NCI-H187 treated with DMSO at 0.1 percent for 48 hours (cell line): ENCODE measurements at places on chromosomes 11 and 22.

DNA sequence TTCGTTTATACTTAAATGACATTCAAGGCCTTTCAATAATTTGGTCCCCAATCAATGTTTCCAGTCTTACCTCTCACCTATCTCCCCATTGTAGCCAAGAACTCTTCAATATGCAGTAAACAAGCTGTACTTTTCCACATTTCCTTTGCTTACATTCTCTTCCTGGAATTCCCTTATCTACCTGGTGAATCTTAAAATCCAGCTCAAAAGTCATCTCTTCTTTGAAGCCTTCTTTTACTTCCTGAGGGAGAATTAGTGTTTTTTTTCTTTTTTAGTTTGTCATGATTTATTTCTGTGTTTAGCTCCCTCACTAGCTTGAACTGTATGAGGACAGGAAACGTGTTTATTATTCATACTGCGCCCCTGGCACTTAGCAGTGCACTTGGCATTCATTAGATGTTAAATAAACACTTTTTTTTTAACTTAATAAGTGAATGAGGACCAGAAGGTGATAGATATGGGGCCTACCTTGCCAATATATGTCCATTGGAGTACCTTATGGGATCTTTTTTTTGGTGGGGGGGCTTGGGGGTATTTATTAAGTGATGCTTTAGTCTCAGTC, 4.9 kb upstream of the PTS start:
- DNase-seq = no peak

DNA sequence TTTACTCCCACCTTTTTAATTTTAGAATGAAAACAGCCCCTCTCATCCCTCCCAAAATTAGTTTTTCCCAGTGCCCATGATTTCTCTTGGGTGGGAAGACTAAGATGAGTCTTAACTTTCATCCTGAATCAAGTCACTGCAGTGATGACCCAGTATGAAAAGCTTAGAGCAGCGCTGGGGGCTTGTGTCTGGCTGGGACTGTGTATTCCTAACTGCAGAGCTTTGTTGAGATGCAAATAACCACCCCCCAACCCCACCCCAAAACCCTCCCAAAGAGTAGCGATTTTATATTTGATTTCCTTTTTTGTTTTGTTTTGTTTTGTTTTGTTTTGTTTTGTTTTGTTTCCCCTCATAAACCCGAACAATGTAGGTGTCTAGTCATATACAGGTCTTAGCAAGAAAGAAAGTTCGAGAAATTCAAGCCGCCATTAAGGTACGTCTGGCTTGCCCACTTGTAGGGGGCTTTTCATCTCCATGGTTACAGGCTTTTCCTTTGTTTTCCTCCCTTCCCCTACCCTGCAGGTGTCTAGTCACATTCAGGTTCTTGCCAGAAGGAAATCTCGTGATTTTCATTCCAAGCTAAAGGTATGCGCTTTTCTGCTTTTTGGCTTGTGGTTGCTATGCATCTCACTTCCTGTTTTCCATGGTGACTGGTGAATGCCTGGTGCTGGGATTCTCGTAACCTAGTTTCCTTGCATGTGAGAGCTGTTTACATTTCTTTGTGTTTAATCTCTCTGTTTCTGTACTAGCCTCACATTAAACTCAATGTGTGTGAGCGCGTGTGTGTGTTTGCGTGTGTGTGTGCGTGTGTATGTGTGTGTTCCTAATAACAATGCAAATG, 144.6 kb upstream of the RASSF10 start:
- no peak for DNase-seq

- DNase-seq = no peak
These were observed 7.6 kb downstream of the APOBEC3A start for GRCh38 chr22:38964989-38965388.

- DNase-seq = no peak
These were observed 480 bp upstream of the MTMR2 start for GRCh38 chr11:95924414-95924760.

DNA sequence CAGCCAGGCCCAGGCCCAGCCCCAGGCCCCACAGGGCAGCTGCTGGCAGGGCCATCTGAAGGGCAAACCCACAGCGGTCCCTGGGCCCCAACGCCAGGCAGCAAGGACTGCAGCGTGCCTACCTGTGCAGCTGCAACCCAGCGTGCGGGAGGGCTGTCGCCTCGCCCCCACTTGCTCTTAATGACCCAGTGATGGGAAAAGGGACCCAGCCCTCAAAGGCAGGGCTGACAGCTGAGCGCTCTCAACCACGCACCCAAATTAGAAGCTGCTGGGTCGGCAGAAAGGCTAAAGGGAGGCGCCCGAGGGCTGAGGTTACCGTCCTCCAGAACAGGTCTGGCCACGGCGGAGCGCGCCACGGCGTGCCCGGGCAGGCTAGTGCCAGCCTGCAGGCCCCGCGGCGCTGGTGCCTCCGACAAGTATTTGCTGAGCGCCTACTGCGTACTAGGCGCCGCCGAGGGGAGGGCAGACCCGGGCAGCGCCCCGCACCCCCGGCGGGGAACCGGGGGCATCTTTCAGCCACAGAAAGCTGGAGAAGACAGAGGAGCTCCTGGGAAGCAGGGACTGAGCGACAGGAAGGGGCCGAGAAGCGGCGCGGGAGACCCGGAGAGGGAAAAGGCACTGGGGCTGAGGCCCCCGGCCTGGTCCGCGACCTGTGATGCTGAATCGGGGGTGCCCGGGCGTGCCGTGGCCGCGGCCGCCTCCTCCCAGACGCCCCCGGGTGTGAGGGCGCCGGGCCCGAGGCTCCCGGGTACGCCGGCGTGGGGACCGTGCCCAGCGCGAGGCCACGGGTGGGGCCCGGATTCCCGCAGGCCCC, 773 bp downstream of the HRAS start:
- DNase-seq = no peak

DNA sequence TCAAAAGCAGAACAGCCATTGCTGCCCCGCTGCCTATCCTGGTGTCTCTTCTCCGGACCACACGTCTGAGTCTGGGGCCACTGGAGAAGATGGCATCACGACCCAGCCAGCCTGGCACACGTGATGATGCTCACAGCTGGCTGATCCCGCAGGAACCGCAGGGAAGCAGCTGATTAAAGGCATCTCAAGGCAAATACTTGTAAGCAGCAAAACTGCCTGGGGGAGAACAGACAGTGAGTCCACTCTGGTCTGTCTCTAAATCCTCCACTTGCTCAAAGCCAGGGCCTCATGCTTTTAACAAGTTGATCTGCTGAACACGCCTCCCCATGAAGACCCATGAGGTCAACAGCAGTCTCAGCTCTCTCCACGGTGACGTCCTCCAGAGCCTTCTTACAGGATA, 108.6 kb downstream of the BRD1 start:
- no peak for DNase-seq

- no peak for DNase-seq
These were observed 292.3 kb downstream of the METTL15 start for GRCh38 chr11:28400331-28401100.

DNA sequence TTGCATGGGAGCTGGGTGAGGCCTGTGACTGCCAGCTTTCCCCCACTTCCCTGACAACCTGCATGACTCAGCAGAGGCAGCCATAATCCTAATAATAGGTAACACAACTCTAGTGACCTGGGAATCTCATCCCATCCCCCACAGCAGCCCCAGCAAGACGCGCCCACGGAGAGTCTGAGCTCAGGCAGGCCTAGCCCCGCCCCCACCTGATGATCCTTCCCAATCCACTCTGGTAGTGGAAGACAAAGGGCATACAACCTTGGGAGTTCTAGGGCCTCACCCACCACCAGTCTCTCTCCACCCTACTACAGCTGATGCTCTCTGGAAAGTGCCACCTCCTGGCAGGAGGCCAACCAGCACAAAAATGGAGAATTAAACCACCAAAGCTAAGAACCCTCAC, 60.3 kb downstream of the CWF19L2 start:
- no peak for DNase-seq

DNA sequence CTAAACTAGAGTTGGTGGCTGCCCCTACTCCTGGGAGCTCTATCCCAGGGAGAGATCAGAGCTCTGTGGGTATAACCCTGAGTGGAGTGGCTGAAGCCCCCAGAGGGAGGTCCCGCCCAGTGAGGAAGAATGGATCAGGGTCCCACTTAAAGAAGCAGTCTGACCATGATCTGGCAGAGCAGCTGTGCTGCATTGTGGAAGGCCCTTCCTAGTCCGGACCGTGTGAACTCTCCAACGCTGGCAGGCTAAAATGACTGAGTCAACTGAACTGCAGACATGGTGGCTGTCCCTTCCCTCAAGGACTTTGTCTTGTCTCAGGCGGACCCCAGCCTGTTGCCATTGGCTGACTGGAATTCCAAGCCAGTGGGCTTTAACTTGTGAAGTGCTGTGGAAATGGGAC, 494.2 kb downstream of the FAM181B start:
- no peak for DNase-seq

GRCh38 chr11:100221791-100222190, 465.3 kb upstream of the ARHGAP42 start:
- no peak for DNase-seq

GRCh38 chr22:18048441-18048898, 24.1 kb upstream of the MICAL3 start:
- no peak for DNase-seq

GRCh38 chr11:68140496-68141245, 19.5 kb upstream of the CHKA start:
- DNase-seq = no peak

DNA sequence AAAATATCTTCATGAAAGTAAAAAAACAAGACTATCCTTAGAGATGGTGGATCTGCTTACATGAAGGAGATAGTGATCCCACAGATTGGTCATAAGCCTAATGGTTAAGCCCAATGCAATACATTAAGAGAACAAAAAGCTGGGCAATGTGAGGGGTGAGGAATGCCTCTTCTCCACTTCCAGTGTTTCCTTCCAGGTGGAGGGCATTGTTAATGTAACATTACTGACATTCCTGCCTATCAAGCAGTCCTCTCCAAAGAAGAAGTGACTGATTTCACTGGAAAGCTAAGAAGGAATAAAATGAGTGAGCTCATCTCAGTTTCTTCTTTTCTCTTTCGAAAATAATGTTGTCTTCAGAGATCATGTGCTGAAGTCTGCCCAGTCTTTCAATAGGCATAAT, 207.8 kb downstream of the RAB38 start:
- DNase-seq = no peak

DNA sequence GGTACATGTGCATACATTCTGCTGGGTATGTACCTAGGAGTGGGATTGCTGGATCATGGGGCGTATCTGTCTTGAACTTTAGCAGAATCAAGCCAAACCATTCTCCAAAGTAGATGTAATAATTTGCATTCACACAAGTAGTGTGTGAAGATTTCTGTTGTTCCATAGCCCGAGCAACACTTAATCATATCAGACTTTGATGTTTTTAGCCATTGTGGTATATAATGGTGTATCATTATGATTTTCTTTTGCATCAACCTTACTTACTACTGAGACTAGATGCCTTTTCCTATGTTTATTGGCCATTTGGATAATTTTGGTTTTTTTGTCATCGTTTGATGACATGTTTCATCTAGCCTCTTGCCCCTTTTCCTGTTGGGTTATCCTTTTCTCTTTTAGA, 72.0 kb upstream of the TNRC6B start:
- DNase-seq = no peak

DNA sequence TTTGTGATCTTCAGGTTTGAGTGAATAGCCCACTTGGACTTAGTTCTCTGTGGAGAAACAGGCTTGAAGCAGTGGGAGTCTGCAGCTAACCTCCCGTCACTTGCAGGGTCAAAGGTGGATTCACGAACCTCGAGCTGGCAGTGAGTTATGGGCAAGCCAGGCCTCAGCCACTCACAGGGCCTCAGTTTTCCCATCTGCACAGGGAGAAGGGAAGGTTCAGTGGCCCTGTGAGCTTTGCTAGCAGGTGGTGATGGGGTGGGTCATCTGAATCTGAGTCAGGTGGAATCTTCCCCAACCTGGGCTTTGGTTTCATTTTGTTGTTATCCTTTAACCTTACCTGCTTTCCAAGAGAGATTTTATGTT, 86.6 kb upstream of the GRIK4 start:
- no peak for DNase-seq

DNA sequence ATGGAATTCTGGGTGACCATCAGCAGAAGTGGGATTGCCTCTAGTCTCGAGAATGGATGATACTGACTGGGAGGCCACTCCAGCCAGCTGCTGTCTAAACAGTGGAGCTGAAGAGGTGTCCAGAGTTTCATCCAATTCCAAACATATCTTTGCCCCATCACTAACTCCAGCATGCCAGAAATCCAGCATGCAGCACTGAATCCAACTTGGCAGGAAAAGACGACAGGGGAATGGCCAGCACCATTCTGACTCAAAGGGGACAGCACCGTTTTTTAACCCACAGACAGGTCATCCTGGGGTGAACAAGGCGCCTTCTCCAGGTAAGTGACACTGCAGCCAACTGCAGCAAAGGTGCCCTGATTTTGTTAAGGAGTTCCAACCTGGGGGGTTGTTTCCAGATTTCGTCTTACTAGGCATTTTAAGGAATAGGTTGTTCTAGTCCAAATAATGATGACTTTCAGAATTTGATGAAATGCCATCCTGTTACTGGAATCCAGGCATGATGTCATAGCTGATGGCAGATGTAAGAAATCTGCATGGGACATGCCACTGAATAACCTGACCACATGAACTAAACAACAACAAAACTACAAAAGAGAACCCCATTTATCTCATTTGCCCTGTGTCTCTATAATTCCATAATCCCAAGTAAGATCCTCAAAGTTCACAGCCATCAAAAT, 32.3 kb downstream of the FEZ1 start:
- DNase-seq = no peak

- DNase-seq = no peak
These were observed 164.4 kb downstream of the C11orf91 start for GRCh38 chr11:33536178-33536577.

DNA sequence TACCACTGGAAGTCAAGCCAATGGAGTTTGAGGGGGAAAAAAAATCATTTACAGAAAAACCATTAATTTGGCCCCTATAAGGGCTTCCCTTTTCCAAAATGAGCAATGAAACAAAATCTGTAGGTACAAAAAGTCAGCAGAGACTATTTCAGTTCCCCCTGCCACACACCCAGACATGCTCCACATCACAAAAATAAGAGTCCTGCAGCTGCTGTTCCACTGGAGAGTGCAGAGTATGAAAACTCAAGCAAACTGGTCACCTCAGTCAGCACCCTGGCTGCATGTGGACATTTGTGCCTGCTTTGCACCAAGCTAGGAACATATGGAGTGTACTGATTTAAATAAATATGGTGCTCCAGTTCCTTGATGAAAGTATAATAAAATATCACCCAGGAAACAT, 15.1 kb downstream of the POU2AF1 start:
- no peak for DNase-seq

GRCh38 chr22:41683616-41684015, 5.1 kb downstream of the SNU13 start:
- DNase-seq = no peak

DNA sequence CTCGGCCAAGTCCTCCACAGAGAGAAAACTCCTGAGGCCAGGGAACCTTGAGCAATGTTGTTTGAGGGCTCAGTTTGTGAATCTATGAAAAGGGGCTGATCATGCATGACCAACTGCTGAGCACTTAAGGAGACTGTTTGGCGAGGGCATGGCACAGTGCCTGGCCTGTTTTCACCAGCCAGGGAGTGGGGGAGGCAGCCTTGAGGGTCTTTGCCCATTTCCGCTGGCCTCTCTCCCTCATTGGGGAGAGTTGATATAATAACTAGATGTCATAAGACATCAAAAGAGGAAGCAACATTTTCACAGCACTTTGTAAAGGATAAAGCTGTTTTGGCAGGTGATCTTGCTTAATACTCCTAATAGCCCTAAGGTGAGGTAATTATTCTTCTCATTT, 110.6 kb downstream of the TP53I11 start:
- no peak for DNase-seq
